ENCODE measurements at places on chromosomes 7 and 10. TPM values are rescaled to one million over a fixed set of nuclear protein-coding genes. Genes with fewer than 3 reads are reported as not detected.

Gene PRRT4
- 2.0 TPM for total RNA-seq

Gene FAM237B
- not detected for total RNA-seq

Gene EFCAB10
- not detected for total RNA-seq

Gene CPA4
- not detected for total RNA-seq

Gene SYT15
- total RNA-seq = 4.1 TPM

Gene ST8SIA6
- 11.8 TPM for total RNA-seq

Gene C10orf67
- total RNA-seq = 0.27 TPM

Gene GPR85
- total RNA-seq = 0.50 TPM

Gene ITPRIP
- 65.7 TPM for total RNA-seq

Gene FAM25A
- not detected for total RNA-seq

Gene GRID2IP
- not detected for total RNA-seq

Gene AKR1C8
- total RNA-seq = not detected

Gene FBXW4
- 110 TPM for total RNA-seq

Gene ZNF277
- total RNA-seq = 15.1 TPM

Gene RAB19
- total RNA-seq = not detected

Gene PNLIPRP2
- total RNA-seq = not detected

Gene LMTK2
- total RNA-seq = 36.8 TPM

Gene AKR1B1
- total RNA-seq = 175 TPM

Gene CCZ1B
- 23.9 TPM for total RNA-seq

Gene GATA3
- 1.1 TPM for total RNA-seq

Gene MLXIPL
- not detected for total RNA-seq

Gene OR13A1
- total RNA-seq = not detected

Gene TRIL
- total RNA-seq = 4.0 TPM

Gene STEAP1
- 0.90 TPM for total RNA-seq

Gene NRP1
- 165 TPM for total RNA-seq

Gene ZNF680
- 16.9 TPM for total RNA-seq

Gene CPA2
- not detected for total RNA-seq

Gene CC2D2B
- 0.77 TPM for total RNA-seq

Gene HILPDA
- total RNA-seq = 10.0 TPM

Gene LRIT1
- not detected for total RNA-seq

Gene CALML3
- not detected for total RNA-seq

Gene C7orf57
- not detected for total RNA-seq

Gene ZNF488
- total RNA-seq = 0.09 TPM

Gene CCDC71L
- 4.5 TPM for total RNA-seq

Gene NPC1L1
- 0.06 TPM for total RNA-seq

Gene PRXL2A
- 85.4 TPM for total RNA-seq

Gene LRMDA
- 14.0 TPM for total RNA-seq

Gene SAP25
- not detected for total RNA-seq

Gene PPP1R3C
- 133 TPM for total RNA-seq

Gene TMEM209
- 12.8 TPM for total RNA-seq

Gene HSPA12A
- total RNA-seq = 14.0 TPM

Gene SPDYE5
- total RNA-seq = not detected

Measured in heart right ventricle (tissue), 16 donors.